ENCODE measurements at places on chromosomes 16 and 17.

- DNase-seq, result no peak
Measured at GRCh38 chr16:73065632-73066330, 17.9 kb upstream of the ZFHX3 start.

DNA sequence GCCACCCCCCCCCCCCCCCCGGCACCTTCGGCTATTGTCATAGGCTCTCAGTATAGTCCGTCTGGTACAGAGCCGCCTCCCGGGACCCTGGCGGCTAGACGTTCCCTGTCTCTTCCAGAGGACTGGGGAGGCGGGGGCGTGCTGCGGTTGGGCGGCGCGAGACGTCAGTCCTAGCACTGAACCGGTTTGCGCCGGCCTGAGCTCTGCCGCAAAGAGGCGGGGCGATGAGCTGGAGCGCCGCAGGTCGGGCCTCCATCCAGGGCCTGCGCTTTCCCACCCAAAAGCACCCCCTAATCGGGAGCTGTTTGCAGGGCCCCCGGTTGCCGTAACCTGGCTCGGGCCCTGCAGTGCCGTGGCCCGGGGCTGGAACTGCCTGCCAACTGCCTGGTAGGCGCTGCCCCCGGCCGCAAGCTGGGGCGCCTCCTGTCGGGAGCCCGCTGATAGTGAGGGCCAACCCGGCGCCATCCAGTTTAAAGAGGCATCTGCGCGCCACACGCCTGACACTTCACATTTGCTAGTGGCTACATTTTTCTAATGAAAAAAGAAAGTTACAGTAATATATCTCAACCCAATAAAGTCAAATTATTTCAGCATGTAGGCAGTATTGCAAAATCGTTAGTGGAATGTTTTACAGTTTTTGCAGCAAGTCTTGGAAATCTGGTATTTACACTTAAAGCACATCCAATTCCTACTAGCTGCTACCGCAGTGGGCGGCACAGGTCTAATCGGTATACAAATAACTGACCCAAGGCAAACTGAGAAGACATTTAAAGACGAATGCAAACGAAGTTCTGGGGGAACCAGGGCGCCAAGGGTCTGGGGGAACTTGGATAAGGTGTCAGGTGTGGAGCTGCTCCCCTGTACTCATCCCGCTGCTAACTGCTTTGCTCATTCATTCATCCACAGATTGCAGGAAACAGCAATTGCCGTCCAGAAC lies 753 bp upstream of the USP22 start:
- peak; percentile 90 for DNase-seq

GRCh38 chr16:74902161-74902560 lies 82.8 kb downstream of the WDR59 start:
- no peak for DNase-seq

DNA sequence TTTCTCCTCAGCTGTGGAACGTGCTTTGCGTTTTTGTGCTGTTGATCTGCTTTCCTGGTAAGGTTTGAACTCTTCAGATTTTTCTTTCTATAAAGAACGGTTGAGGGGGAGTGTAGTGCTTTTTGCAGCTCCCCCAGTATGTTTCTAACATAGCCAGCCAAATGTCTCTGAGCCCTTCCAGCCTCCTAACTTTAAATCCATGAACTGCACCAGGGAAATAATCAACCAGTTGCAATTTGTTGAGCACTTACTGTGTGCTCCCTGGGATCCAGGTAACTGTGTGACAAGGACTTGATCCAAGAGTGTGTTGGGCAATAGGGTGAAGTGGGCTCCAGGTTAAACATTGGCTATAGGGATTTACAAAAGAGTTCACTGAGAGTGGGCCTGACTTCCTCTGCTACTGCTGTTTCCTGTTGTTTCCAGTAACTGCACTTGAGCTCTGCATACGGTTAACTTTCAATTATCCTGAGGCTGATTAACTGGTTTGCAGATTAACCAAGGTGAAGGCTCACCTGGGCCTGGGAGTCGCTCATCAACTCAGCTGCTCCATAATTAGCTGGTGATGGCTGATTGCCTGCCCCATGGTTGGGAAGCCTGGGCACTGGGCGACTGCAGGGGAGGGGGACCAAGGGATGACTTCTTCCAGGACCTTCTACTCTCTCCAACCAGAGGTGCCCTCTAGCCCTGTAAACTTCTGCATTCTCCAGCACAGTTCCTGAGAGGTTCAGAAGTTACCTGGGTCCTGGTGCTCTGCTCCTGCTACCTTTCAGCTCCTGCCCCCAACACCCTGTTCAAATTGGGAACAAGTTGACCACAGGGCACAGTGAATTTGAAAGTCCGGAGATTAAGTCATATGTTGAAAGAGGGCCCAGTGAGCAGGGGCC lies 19.5 kb downstream of the HLF start:
- DNase-seq, result no peak

DNA sequence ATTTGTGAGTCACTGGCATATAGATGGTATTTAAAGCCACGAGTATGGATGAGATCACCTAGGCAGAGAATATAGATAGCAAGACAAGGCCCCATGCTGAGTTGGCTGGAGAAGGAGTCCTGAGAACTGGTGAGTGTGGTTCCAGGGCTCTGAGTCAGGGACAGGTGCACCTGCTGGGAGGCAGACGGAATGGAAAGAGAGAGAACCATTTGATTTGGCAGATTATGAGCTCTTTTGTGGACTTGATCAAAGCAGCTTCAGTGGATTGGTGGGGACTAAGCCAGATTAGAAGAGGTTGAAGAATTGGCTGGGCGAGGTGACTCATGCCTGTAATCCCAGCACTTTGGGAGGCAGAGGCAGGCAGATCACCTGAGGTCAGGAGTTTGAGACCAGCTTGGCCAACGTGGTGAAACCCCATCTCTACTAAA lies 4.3 kb upstream of the C16orf92 start:
- no peak for DNase-seq
